ENCODE measurements at places on chromosomes 2 and 18.

GRCh38 chr18:63828656-63829055 is 53.4 kb downstream of the SERPINB7 start:
- no peak for DNase-seq

GRCh38 chr18:53375621-53376020 is 848.8 kb downstream of the MBD2 start:
- DNase-seq, result no peak

GRCh38 chr2:42296226-42296625 is 64.8 kb downstream of the COX7A2L start:
- DNase-seq, result no peak

DNA sequence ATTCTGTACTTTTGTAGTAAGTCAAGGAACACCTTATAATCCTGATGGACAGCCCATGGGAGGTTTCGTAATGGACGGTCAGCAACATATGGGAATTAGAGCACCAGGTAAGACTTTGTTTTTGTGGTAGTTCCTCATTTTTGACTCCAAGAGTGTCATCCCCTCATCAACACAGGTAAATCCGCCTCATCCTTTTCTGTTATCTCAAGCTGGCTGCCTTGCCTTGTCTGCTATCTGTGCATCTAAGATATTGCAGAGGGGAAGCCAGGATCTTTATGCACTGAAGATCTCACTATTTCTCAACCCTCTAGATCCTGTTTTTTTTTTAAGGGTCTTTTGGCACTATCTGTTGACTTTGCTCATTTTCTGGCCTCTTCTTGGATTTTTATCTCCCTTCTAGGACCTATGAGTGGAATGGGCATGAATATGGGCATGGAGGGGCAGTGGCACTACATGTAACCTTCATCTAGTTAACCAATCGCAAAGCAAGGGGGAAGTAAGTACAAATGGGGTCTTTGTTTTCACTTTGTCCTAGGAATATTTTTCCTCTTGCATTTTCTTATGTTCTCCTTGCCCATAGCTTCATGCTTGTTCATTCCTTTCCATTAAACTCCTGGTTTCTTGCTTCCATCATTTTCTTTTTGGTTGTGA is 133.8 kb downstream of the MEIS1 start:
- no peak for DNase-seq

DNA sequence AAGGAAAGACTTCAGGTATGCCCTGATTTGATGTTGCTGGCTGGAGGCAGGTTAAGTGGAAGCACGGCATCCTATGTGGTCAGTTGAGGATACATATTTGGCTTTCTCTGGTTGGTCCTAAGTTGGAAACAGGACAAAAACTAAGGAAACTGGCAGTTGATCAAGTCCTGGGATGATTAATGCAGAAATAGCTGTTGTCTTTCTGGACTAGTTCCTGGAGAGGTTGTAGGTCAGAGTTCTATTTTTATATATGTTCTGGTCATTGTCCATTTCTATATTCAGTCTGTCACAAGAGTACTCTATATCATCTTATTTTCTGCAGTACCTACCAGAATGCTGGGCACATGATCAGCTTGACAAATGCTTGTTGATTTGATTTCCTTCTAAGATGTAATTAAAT is 4.0 kb upstream of the SLC35F5 start:
- DNase-seq, result no peak

DNA sequence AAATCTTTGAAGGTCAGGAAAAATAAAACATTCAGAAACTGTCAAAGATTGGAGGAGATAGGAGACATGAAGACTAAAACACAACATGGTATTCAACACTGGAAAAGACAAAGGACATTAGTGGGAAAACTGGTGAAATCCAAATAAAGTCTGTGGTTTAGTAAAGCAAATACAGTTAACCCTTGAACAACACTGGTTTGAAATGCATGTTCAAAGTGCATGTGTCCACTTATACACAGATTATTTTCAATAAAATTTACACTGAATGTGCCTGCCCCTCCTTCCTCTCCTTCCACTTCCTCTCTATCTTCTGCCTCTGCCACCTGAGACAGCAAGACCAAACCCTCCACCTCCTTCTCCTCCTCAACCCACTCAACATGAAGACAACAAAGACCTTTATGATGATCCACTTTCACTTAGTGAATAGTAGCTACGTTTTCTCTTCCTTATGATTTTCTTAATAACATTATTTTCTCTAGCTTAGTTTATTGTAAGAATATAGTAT is 14.5 kb downstream of the OLA1 start:
- DNase-seq, result no peak

- DNase-seq, result no peak
Observed at GRCh38 chr2:29990129-29990528, 68.7 kb upstream of the ALK start.

- DNase-seq, result no peak
Observed at GRCh38 chr2:177639262-177639914, 246.8 kb downstream of the AGPS start.
